ENCODE measurements at places on chromosomes 5 and 9. TPM values are rescaled to one million over a fixed set of nuclear protein-coding genes. Genes with fewer than 3 reads are reported as not detected.

Gene PCDHGC5
- total RNA-seq = 2.9 TPM

Gene ARL14EPL
- not detected for total RNA-seq

Gene SPINK6
- total RNA-seq = not detected

Gene AFAP1L1
- 5.3 TPM for total RNA-seq

- no peak for DNase-seq
These were observed 93.2 kb downstream of the MYO10 start for GRCh38 chr5:16842896-16843295.

GRCh38 chr5:23025629-23026233 lies 172.6 kb upstream of the CDH12 start:
- DNase-seq = no peak

DNA sequence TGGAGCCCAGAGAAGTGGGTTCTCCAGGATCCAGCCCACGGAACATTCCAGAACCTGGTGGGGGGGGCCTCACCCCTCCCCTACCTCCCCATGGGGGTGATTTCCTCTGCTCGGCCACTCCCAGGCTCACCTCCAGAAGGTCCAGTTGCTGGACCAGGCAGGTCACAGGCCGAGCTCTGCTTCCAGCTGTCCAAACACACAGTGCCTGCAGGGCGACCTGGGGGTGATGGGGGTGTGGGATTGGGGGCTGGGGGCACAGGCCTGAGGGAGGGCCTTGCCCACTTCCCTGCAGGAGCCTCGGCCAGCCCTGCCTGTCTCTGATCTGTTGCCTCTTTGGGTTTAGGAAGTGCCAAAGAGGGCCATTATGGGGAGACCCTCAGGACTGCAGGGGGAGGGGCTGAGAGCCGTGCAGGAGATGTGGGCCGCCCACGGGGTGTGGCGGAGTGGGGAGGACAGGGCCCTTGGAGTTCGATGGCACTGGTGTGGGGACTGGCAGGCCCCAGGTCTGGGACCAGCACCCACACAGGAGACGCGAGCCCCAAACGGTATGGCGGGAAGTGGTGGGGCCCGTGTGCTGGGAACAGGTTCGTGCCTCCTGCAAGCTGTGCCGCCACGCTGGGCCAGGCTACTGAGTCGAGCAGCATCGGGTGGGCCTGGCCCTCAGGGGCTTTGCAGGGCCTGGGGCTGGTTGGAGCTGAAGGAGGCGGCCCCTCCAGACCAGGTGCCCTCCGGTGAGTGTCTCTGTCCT lies 45.6 kb upstream of the EGFL7 start:
- DNase-seq = no peak

GRCh38 chr5:25128606-25129005 lies 483.8 kb upstream of the CDH10 start:
- DNase-seq = no peak

DNA sequence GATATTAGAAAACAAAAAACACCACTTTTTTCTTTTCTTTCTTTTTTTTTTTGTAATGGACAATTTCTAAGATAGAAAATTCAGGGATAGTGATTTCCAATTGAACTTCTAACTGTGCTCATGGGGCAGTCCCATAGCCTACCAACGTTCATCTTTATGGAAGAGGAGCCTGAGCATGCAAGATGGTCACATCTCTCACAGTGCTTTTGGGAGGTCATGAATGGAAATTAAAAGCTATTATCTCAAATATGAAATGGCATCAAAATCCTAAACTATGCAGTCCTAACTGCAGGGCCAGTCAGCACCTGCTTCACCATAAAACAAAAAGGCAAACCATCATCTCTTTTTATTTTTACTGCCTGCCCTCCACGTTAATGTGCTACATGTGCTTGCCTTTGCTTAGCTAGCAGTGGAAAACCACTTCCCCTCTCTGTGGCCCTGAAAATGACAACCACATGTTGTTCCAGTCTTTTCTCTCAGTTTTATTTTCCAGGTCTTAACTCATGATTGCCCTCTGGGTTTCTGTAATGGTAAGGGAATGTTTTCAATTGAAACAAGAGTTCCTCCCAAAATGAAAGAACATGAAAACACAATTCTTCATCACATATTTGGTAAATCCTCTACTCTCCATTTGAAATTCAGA lies 16.7 kb downstream of the IFNB1 start:
- DNase-seq = peak; percentile 36

DNA sequence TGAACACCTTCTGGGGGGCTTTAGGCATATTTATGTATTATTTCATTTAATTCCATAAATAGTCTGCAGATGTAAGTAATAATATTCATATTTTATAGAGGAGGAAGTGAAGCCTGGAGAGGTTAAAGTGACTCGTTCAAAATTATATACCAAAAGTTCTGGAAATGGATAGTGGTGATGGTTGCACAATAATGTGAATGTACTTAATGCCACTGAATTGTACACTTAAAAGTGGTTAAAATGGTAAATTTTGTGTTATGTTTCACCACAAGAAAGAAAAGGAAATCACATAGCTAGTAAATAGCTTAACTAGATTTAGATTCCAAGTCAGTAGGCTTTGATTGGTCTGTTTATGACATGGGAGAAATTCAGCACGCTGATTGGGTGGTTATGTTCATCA lies 13.0 kb upstream of the TMEFF1 start:
- DNase-seq = no peak

- no peak for DNase-seq
These were observed 10.8 kb downstream of the ZNF618 start for GRCh38 chr9:113886933-113887332.

- DNase-seq = no peak
These were observed 103.7 kb downstream of the CMYA5 start for GRCh38 chr5:79793304-79793703.

DNA sequence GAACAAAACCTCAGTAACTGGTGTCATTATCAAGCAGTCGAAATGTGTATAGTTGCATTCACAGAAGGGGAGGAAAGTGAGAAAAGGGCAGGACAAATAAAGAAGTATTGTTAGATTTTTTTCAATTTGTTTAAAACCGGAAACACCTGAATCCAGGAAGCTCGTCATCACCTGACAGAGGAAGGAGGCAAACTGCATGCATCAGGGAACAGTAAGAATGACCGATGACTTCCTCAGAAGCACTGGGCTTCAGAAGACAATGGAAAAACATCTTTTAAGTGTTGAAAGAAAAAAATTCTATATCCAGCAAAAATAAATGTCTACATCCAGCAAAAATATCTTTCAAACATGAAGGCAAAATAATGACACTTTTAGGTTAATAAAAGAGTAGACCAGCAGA lies 29.5 kb downstream of the PLEKHG4B start:
- no peak for DNase-seq

- no peak for DNase-seq
These were observed 114.2 kb downstream of the GOLPH3 start for GRCh38 chr5:32059761-32060530.
